NK-92 treated with Interleukin-12 subunit alpha and Interleukin-12 subunit beta, amount 100 ng/mL, for 24 hours (cell line): ENCODE measurements at places on chromosomes 12 and 14.
A peak's percentile ranks its signal among the peaks of the same experiment; 100 is the strongest.

- no peak for DNase-seq
Observed at GRCh38 chr14:33249233-33249820, 310.6 kb downstream of the NPAS3 start.

- DNase-seq = peak; percentile 49
Observed at GRCh38 chr12:54207539-54208294, 18.9 kb upstream of the SMUG1 start.

GRCh38 chr12:4280351-4281163 is 7.0 kb downstream of the CCND2 start:
- no peak for DNase-seq

- no peak for DNase-seq
Observed at GRCh38 chr12:109173443-109174240, 57.3 kb downstream of the ACACB start.

- no peak for DNase-seq
Observed at GRCh38 chr14:74579447-74580274, 32.4 kb downstream of the LTBP2 start.

DNA sequence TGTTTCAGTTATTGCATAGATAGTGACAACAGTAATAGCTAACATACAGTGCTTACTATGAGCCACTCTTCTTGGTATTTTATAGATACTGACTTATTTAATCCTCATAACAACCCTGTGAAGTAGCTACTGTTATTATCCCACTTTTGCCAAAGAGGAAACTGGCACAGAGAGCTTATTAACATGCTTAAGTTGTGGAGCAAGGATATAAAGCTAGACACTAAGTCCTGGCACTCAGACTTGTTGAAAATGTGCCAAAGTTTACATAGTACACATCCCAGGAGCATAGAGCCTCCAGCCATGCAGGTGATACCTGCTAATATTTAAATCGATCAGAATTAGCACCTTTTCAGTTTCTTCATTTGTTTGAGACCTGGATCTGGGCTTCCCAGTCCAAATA is 41.8 kb downstream of the VEZT start:
- no peak for DNase-seq

- no peak for DNase-seq
Observed at GRCh38 chr12:132040906-132041606, 91.3 kb downstream of the EP400 start.

GRCh38 chr12:62103748-62104147 is 156.5 kb upstream of the USP15 start:
- no peak for DNase-seq

DNA sequence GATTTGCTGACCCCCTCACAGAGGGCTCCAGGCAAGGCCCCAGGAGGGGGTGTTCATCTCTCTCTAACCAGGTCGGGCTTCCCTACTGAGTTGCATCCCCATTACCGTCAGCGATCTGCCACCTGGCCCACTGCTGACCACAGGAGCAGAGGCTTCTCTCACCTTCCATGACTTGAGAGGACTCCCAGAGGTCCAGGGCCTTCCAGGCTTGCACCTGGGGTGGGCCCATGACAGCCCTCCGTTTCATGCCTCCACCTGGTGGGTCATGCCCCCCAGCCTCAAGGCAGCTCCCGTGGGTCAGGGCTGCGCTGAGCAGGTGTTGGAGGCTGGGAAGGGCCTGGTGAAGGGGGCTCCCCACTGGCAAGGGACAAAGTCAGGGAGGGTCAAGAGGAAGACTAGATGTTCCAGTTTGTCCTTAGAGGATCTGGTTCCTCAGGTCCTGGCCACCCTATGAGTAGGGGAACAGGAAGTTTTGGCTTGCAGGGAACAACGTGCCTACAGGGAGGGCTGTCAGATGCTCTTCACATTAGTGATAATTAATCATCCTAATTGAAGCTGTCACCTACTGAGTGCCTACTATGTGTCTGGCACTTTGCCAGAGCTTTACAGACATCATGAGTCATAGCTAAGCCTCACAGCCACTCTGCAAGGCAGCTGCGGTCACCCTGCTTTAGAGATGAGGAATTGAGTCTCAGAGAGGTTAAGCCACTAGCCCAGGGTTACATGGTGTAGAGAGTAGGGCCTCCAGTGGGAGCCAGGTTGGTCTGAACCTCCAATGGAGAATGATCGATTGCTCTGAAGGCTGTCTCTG is 13.8 kb downstream of the NFKBIA start:
- DNase-seq = peak; percentile 15

GRCh38 chr12:22282283-22282682 is 52.2 kb downstream of the ST8SIA1 start:
- DNase-seq = no peak

- DNase-seq = no peak
Observed at GRCh38 chr14:102863381-102863780, 59.1 kb upstream of the AMN start.

DNA sequence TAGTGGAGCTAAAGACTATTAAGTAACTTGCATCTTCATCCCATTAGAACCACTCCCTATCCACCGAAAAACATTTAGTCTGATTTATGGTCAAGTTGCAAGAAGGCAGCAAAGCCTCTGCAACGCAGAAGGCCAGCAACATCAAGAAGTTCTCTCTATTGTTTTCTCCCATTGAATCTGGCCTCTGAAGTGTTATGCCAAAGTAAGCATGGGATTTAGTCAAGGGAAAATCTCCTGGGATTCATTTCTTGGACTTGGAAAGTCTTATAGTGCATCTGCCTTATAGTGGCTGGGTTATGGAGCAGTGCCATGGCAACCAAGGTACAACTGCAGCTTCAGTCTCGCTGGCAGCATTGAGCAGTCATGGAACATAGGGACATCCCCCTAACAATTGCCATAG is 87.7 kb upstream of the KRR1 start:
- DNase-seq = no peak

- DNase-seq = no peak
Observed at GRCh38 chr12:69508621-69509020, 38.4 kb downstream of the FRS2 start.

- DNase-seq = no peak
Observed at GRCh38 chr12:26088998-26089397, 35.8 kb downstream of the BHLHE41 start.

DNA sequence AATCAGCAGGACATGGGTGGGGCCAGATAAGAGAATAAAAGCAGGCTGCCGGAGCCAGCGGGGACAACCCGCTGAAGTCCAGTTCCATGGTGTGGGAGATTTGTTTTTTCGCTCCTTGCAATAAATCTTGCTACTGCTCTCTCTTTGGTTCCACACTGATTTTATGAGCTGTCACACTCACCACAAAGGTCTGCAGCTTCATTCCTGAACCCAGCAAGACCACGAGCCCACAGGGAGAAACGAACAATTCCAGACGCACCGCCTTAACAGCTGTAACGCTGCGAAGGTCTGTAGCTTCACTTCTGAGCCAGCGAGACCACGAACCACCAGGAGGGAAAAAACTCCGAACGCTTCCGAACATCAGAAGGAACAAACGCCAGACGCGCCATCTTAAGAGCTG is 2.8 kb upstream of the CNIH1 start:
- no peak for DNase-seq

GRCh38 chr12:71216725-71217579 is 59.2 kb upstream of the TSPAN8 start:
- no peak for DNase-seq

GRCh38 chr14:100442036-100442435 is 118.9 kb downstream of the SLC25A47 start:
- DNase-seq = no peak

GRCh38 chr14:73943083-73943482 is 6.8 kb downstream of the FAM161B start:
- DNase-seq = peak; percentile 8

DNA sequence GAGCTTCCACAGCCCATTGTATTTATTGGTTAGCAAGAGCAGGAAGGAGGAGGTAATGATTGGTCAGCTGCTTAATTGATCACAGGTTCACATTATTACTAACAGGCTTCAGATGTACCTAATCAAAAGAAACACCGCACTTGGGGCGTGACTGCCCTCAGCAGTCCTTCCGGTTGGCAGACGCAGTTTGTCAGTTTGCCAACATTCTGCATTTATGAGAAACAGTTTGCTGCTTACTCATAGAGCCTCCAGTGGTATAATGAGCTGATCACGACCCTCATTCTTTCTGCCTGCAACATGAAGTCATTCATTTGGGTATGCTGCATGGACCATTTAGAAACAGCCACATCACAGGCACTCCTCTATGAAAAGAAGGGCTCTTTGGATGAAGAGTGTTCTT is 42.5 kb upstream of the PPM1H start:
- DNase-seq = no peak

DNA sequence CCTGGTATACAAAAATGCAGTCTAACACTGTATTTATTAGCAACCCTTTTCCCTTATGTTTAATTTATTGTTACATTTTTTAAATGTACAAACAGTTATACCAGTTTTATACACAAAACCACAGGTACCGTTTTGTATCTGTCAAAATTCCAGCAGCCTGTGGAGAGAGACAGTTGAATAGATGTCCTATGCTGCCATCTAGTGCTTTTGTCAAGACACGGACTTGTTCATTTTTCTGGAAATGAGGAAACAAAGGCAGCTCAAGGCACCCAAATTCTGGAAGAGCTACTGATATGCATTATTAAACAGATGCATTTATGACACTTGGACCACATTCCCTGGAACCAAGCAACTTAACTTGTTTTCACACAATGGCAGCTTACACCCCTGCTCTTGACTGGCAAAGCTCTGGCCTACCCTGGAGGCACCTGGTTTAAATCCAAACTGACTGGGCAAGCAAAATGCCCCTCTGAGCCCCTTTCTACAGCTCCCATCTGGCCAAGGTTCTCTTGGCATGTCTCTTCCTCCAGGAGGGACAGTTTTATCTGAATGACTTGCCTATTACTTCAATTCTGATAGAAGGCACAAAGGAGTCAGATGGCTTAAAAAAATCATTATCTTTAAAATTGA is 286.9 kb upstream of the PRKD1 start:
- no peak for DNase-seq

GRCh38 chr14:56181681-56182085 is 63.5 kb downstream of the PELI2 start:
- DNase-seq = no peak

- DNase-seq = no peak
Observed at GRCh38 chr12:84542289-84542688, 370.3 kb downstream of the SLC6A15 start.

DNA sequence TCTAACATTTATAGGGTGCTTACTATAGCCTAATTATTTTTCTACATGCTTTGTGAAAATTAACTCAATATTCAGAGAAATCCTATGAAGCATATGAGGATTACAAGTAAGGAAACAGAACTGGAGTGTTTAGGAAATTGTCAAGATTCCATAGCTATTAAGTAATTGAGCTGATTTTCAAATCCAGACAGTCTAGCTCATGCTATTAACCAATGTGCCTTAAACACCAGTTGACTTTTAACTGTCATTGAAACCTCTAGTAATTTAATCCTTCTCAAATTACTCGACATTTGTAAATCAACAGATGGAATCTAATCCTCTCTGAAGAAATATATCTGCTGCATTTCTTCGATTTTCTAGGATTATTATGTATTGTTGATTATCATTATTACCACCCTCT is 488.9 kb downstream of the MDGA2 start:
- DNase-seq = no peak

DNA sequence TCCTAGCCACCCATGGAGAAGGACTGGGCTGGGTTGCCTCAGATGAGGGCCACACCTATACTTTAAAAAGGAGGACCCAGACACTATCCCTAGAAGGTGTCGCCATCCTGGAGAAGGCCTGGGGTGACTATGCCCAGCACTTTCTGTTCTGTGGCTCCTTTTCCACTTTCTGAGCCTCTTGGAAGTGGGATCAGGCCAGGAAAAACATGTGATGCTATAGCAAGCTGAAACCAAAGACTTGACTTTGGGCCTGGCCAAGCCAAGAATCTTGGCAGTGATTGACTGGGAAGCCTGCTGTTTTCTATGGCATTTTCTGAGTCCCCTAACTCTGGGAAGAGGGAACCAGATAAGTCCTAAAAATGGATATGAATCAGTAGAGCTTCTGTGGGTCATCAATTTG is 332.3 kb downstream of the ZFP36L1 start:
- DNase-seq = no peak

DNA sequence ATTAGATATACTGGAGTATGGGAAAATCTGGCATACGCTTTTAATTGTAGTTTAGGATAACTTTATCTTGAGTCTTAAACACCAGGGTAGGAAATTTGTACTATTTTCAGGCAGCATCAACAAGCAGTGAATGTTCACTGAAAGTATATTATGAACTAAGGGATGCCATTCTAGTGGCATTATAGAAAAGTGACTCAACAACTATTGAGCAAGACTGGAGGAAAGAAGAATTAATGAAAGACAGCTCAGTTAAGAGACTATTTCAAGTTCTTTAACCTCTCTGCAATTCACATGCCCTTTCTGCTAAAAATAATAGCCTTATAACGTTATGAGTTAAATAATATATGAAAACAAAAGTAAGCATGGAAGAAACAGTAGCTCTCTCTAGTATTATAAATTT is 343.1 kb downstream of the FSCB start:
- no peak for DNase-seq
